Tibial nerve (tissue), 4 donors: ENCODE measurements at places on chromosomes 13 and 19.

DNA sequence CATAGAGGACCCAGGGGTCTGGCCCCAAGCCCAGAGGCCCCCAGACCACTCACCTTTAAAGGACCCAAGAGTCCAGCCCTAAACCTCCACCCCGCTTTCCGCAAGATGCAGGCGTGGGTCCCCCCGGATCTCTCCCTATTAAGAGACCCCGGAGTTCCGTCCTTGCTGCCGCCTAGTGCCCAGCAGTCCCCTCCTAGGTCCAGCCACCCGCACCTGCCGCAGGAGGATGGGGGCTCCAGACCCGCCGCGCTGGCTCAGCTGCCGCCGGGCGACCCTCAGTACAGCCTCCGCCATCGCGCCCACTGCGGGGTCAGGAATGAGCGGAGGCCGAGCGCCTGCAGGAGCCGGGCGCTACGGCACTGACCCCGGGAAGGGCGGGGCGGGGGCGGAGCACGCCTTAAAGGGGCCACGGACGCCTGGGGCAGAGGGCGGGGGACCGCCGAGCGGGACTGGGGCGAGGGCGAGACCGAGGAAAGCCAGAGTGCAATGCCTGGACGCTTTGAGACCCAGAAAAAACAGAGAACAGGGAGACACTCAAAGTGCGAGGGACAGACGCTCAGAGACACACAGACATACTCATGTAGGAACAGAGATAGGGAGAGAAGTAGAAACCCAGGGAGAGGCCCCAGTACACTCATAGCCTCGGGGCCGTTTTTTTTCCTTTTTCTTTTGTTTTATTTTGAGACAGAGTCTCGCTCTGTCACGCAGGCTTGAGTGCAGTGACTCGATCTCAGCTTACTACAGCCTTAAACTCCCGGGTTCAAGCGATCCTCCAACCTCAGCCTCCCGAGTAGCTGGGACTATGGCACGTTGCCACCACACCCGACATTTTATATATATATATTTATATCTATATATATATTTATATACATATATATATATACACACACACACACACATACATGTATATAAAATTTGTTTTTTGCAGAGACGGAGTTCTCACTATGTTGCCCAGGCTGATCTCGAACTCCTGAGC, at the start of gene ETHE1:
Gene ETHE1 (minus strand): TSS at position 318 of the 976 bp plus-strand sequence. CDS start 24 bp downstream, at position 294.
- DNase-seq: peak; percentile 60

DNA sequence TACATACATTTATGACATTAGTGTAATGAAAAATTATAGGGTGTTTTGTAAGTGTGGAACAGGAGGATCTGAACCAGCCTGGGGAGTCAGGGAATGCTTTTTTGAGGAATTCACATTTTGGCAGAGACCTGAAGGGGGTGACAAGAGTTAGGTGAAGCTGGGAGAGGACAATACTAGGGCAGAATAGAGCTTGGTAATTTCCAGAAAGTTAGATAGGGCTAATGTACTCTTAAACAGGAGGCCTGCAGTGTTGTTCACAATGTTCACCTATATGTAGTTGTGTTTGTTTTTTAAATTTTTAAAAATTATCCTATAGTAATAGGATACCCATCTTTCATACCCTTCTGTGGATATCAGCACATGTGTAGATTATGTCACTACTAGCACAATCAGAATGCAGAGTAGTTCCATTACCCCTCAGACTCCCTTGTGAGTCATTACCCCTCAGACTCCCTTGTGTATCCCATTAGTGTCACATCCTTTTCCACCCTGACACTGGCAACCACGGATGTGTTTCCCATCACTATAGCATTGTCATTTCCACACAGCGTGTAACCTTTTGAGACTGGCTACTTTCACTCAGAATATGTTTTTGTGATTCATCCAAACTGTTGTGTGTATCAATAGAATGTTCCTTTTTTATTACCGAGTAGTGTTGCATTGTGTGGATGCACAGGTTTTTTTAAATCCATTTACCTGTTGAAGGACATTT, 43.1 kb downstream of the PCCA start:
- no peak for DNase-seq

DNA sequence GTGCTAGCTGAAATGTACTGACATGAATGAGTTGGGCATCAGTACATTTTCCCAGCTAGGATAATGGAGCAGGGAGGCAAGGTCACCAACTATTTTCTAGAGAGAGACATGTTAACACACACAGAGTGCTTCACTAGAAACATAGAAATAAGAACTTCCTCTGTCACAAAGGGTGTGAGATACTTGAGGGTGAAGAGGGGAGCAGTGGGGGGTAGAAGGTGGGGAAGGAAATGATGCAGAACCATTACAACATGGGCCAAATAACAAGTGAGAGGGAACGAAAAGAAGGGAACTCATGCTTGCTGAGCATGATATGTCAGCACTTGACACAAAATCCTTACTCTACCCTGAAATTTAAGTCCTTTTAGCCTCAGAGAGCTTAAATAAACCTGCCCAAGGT, 87.8 kb upstream of the RFC3 start:
- DNase-seq: peak; percentile 12

DNA sequence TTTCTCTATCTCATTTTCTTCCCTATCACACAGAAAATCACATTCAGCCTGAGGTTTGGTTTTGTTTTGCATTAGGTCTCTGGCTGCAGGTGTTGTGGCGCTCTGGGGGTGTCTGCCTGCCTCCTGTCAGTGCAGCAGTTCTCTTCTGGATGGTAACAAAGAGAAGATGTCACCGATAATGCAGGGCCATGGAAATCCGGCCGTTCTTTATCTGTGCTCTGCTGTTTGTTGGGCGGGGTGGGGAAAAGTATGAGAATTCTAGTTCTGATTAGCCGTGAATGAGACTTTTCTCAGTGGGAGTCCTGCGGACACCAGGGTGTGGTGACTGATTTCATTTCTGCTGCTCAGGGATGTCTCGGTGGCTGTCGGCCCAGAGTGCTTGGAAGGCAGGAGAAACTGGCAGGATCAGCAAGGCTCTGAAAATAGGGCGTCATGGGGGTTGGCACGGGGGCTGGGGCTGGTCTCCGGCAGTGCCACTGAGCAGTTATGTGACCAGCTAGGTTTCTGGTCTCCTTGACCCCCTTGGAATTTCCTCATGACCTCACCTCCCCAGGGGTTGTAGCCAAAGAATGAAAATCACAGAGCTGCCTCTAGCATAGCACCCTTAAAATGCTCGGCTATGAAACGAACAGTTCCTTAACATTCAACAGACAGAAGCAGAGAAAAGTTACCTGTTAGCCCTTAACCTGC, 5.0 kb downstream of the RNF113B start:
- peak; percentile 26 for DNase-seq
